ENCODE measurements at places on chromosomes 11 and 22.
A peak's percentile ranks its signal among the peaks of the same experiment; 100 is the strongest.

- no peak for DNase-seq
Measured at GRCh38 chr11:82229341-82229740, 504.3 kb downstream of the FAM181B start.

DNA sequence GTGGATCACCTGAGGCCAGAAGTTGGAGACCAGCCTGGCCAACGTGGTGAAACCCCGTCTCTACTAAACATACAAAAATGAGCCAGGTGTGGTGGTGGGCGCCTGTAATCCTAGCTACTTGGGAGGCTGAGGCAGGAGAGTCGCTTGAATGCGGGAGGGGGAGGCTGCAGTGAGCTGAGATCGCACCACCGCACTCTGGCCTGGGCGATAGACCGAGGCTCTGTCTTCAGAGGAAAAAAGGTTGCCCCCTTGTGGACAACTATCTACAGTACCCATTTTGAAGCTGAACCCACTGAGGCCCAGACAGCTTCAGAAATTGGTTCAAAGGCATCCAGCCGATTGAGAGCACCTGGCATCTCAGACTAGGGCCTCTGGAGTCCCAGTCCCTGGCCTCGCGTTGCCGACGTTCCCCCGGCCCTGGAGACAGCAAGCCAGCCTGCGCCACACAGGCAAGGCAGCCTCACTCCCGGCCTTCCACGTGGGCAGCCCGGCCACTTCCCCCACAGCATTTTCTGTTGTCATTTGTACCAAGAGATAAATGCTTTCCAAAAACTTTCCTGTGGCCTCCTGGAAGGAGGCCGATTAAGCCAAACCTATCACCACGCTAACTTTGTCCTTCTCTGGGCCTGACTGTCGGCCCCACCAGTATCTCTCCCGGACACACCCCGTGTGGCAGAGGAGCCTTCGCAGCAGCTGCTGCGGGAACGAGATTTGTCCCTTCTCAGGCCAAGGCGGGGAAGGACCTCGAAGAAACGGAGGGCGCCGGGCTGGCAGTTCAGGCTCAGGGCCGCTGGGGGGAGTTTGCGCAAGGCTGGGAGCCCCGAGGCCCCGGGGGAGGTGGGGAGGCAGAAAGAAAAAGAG, 82.8 kb downstream of the FLI1 start:
- DNase-seq: no peak

DNA sequence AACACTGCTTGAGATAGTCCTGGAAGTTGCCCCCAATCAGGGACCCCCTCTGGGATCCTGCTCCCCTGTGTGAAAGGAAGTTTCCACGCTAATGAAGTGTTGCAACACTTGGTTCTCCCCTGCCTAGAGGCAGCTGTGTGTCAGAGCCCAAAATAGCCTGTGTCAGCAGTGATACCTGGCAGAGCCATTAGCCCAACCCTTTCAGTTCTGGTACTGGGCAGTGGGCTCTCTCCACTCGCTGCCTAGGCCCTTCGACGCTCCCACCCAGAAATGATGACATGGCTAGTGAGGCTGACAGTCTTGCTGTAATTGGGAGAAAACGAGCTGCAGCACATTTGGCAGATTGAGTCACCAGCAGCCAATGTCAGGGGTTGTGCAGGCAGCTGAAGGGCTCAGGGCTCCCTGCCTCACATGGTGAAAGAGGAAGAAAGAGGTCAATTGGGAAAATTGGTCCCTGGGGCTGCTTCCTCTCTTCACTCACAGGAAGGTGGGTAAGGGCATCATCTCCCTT, 1.4 kb upstream of the NXF1 start:
- DNase-seq: no peak

DNA sequence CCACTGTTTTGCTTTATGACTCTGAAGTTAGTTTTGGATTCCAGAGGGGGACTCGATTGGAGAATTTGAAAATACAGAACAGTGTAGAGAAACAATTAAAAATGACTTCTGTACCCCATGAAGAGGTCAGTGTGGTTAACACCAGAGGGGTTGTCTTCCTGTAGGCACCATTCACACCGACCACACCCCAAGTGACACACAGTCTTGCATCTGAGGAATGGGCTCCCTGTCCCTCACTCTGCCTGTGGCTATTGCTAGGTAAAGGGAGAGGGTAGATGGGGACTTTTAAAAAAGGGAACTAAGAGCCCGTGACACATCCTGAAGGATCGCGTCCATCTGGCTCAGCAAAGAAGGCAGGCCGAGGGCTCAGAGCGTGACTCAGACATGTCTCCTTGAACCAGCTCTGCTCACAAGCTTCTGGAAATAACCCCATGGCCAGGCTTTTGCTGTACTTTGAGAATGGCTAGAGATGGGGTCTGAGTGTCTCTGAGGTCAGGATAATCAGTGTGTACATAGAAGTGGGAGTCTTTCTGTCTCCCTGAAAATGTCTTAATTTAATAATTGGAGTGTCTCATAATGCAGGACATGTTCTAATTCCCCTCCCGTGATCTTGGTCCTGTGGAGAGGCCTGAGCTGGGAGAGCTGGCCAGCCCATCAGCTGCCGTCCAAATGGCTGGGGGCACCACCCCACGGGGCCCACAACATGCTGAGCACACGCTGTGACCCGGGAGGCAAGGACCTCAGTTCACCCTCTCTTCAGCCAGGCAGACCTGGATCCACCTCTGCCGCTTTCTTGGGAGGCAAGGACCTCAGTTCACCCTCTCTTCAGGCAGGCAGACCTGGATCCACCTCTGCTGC, 39.3 kb downstream of the SGSM1 start:
- peak; percentile 75 for DNase-seq

GRCh38 chr22:24983151-24983550, 30.6 kb downstream of the KIAA1671 start:
- no peak for DNase-seq

GRCh38 chr11:4050138-4050537, 44.5 kb upstream of the RRM1 start:
- DNase-seq: no peak

DNA sequence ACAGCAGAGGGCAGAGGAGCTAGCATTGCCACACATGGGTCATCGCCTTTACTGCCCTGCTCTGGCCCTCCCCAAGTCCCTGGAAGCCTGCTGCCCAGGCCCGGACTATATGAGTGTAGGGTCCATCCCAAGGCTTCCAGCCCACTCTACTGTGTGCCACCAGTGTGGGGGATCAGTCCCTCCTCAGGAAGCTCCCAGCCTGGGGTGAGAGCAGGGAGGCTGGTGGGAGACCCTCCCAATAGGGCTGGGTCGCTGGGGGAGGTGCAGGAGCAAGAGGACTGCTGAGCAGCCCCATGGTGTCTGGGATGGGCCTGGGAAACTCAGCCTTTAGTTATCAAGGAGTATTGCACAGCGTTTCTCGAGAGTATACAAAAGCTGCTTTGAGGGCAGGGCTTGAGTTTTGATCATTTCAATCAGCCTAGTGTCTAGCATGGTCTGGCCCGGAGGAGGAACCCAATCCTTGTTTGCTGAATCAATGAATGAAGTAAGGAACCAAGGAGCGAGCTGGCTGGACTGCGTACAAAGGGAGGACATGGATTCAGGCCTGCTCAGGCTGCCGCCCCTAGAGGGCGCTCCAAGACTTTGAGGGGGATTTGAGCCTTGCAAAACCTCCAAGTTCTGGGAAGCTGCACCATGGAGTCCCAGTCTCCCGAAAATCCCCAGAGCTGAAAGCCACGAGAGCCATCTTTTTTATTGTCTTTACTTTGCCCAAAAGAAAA, 89.0 kb upstream of the PARVA start:
- peak; percentile 93 for DNase-seq

GRCh38 chr11:127627629-127628457, 627.3 kb upstream of the KIRREL3 start:
- no peak for DNase-seq

- DNase-seq: no peak
Measured at GRCh38 chr22:44277386-44278135, 35.2 kb downstream of the SHISAL1 start.

DNA sequence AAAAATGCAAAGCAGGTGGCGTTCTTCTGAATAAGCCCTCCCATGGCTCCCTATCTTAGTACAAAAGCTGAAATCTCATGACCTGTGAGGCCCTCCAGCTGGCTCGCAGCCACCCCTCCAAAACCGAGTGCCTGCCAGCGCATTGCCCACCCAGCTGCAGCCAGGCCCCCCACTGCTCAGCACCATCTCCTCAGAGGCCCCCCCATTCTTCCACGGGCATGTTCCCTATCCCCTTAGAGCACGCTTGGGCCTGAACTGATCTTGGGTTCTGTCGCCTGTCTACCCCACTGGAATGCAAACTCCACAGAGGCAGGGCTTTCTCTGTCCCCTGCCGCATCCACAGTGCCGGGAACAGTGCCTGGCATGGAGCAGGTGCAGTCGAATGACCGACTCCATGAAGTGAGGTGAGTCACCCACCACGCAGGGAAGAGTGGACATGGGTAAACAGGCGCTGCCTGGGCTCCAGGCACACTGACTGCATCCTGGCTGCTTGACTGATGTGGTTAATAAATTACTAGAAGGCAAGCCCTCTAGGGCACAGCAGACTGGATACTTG, 11.3 kb upstream of the EFCAB6 start:
- no peak for DNase-seq
